ENCODE measurements at places on chromosomes 7 and 10. TPM values are rescaled to one million over a fixed set of nuclear protein-coding genes. Genes with fewer than 3 reads are reported as not detected.
A peak's percentile ranks its signal among the peaks of the same experiment; 100 is the strongest.

DNA sequence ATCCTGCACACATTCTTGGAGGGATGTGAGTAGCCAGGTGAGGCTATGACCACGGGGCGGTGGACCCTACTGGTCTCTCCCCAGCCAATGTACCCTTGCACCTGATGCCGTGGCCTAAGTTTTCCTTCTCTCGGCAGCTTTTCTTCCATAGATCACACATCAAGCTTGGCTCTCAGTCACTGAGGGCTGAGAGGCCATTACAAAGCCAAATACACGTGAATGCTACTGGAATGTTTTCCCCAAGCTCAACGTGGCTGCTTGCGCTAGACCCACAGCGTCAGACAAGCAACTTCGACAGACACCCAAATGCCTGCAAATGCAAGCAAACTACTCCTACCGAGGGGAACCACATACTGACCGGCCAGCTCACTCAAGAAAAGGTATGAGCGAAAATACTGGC is 83.1 kb downstream of the PRPF18 start:
- no peaks in the 10 kb centered on the region for H3K4me1 ChIP-seq
- H3K27ac ChIP-seq, result no peak overlapping the region
- no peak for DNase-seq
- H3K36me3 ChIP-seq, result no peaks in the 10 kb centered on the region
- no peaks in the 10 kb centered on the region for H3K27me3 ChIP-seq

DNA sequence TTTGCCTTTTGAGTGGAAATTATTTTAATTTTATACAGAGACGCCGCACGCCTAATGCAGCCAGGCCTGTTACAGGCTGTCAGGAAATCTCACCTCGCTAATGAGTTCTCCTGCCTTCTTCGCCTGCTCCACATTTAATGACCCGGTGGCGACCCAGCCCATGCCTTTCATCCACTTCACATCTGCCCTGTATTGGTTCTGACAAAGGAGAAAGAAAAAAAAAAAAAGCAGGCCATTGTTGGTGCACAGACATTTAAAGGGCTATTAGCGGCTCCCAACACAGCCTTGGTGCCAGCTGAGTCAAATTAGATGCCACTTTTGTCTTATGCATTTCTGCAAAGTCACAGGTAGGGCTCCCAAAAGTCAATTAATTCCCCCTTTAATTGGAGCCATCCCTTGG is 43.3 kb downstream of the NRAP start:
- H3K27ac ChIP-seq, result no peak overlapping the region
- H3K36me3 ChIP-seq, result no peaks in the 10 kb centered on the region
- DNase-seq, result no peak
- H3K27me3 ChIP-seq, result peaks cover 25% of the 10 kb centered on the region
- no peak overlapping the region for H3K4me3 ChIP-seq

DNA sequence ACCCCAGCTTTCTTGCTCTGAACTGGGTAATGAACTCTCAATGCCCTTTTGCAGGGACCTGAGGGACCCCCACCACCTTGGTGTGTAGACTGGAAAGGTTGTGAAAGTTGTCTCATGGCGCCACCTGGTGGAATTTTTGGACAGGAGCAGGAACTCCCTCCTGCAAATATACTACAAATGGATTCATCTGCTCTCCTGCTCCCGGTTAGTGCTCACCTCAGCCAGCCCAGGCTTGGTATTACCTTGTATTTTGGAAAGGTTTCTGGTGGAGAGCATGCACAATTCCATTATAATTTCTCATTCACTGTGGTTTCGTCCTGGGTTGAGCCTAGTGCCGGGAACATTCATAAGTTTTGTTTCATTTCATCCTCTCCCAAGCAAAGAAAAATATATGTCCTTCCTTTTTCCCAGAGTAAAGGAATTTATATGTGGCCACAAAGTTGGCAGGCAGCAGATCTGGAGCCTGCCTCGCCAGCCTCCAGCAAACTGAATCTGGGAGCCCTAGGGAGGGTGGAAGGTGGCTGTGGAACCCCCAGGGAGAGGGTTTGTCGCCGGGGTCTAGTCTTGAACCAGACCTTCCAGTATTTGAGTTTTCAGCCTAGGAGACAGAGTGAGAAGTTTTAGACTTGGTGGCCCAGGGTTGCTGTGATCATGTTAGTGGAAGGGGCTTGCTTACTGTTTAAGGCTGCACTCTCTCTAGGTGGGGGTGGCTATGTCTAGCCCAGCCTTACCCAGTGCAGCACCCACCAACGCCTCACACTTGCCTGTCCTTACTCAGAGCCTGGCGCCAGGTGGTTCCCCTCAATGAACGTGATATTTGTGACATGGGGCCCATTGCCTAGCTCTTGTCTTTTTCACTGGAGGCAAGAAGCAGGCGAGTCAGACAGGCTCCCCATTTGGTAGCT is 9.5 kb downstream of the FAM241B start:
- no peaks in the 10 kb centered on the region for H3K4me1 ChIP-seq
- no peak overlapping the region for H3K27ac ChIP-seq
- peak; percentile 36 for DNase-seq
- H3K4me3 ChIP-seq, result no peak overlapping the region
- H3K36me3 ChIP-seq, result no peaks in the 10 kb centered on the region

DNA sequence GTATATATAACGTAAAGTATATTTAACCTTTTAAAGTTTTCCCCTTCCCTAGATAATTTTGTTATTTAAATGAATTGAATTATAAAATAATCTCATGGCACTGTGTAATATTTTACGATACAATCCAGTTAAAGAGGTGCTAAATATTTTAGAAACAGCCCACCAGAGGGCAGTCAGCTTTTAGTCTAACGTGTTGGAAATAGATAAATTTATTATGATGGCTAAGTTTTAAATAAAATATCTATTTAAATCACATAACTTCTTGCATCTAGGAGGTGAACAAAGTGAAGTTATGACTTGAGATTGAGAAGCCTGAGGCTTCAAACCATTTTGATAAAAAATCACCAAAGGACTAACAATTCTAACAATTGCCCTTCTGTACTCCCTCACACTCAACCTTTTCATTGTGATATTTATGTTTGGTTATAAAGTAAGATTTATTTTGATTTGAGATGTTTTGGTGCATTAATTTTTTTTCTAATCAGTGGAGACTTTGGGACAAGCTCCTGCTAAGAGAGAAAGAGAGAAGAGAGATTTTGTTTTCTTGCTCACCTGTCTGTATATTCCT is 171.5 kb upstream of the SP4 start:
- H3K4me3 ChIP-seq, result no peak overlapping the region
- H3K36me3 ChIP-seq, result no peaks in the 10 kb centered on the region
- H3K27ac ChIP-seq, result no peak overlapping the region
- H3K4me1 ChIP-seq, result peaks cover 4% of the 10 kb centered on the region

- no peaks in the 10 kb centered on the region for H3K4me1 ChIP-seq
- no peak overlapping the region for H3K4me3 ChIP-seq
- H3K36me3 ChIP-seq, result no peaks in the 10 kb centered on the region
- H3K27ac ChIP-seq, result no peak overlapping the region
- DNase-seq, result no peak
Measured at GRCh38 chr7:300546-301290, 10.7 kb downstream of the FOXL3 start.

DNA sequence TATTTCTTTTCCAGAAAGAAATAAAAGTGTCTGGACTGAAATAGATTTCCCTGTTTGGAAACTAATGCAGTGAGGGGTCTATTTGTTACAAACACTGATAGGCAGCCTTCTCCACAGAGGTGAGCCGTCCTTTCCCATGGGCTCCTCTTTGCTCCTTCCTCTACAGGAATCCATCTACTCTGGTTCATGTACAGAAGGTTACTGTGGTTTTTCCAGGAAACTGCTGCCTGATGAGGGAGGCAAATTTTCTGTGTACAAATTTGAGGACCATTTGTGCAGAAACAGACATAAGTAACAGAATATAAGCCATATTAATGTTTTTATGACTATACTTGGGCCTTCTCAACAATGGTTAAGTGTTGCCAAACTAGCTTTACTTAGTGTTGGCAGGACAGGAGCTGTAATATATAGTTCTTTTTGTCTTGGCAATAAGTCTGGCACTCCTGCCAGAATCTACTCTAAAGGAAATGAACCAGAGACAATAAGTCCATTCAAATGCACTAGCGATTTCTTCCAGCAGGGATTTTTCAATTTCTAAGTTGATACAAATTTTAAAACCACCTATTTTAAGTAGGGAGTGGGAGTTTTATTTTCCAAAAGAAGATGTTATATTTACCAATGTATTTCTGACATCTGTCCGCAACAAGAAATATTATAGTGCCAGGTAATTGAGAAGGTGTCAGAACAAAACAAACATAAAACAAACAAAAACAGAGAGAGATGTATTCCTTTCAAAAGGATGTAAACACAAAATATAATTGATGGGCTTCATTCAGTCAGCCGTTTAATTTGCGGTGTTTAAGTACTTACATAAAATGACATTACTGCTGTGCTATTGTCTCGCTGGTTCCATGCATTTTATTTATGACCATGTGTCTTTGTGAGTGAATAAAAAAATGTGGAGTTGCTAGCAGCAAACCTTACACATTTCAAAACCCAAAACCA is 91.0 kb upstream of the NFE2L3 start:
- H3K27me3 ChIP-seq, result peaks cover 67% of the 10 kb centered on the region
- H3K4me3 ChIP-seq, result no peak overlapping the region
- DNase-seq, result no peak
- H3K4me1 ChIP-seq, result peaks cover 8% of the 10 kb centered on the region

DNA sequence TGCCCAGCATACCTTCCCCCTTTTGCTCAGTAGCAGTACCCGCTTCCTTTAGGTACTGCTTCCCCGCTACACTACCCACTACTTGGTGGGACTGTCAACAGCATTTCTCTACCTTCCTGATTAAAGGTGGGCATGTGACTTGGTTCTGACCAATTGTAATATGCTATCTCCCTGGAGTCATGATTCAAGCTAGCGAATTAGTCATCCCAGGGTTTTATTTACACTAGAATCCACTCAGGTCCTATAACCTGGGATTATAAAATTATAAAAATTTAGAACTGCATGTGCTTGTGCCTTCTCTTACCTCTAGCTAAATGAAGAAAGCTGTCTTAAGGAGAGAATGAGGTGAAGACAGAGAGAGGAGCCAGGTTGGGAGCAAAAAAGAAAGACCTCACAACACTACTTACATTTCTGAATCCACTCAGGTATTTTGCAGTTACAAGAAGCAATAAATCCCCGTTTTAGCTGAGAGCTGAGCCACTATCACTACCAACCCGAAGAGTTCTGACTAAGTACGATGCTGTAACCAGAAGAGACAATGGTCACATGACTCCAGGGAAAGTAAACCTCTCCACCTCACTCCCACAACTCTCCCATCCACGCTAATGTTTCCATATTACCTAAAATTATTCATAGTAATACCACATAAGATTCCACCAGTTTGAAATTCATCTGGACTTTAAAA is 9.7 kb downstream of the GBX1 start:
- H3K27me3 ChIP-seq, result peaks cover 16% of the 10 kb centered on the region
- no peak overlapping the region for H3K4me3 ChIP-seq
- H3K36me3 ChIP-seq, result no peaks in the 10 kb centered on the region
- DNase-seq, result no peak
- H3K4me1 ChIP-seq, result no peaks in the 10 kb centered on the region
- no peak overlapping the region for H3K27ac ChIP-seq

GRCh38 chr7:123748734-123749536 is at the start of gene WASL:
Gene WASL (minus strand): TSS chr7:123749003. CDS start chr7:123748734, 269 bp downstream.
- H3K36me3 ChIP-seq, result no peaks in the 10 kb centered on the region
- DNase-seq, result peak; percentile 91
- H3K4me1 ChIP-seq, result peaks cover 40% of the 10 kb centered on the region
- H3K4me3 ChIP-seq, result peak within 1 kb of the TSS; percentile 92
- peak within 1 kb of the TSS; percentile 90 for H3K27ac ChIP-seq

GRCh38 chr10:67851186-67851585 is 13.2 kb upstream of the DNAJC12 start:
- no peak overlapping the region for H3K27ac ChIP-seq
- H3K4me3 ChIP-seq, result no peak overlapping the region
- DNase-seq, result no peak

- H3K4me3 ChIP-seq, result peak overlapping the region; percentile 65
- H3K27ac ChIP-seq, result no peak overlapping the region
- DNase-seq, result no peak
- peaks cover 4% of the 10 kb centered on the region for H3K4me1 ChIP-seq
- H3K36me3 ChIP-seq, result no peaks in the 10 kb centered on the region
Measured at GRCh38 chr7:952548-953441, 1.7 kb downstream of the ADAP1 start.

FAM20C gene
- 0.18 TPM for polyA plus RNA-seq
